HL-60 (cell line): ENCODE measurements at places on chromosomes 2 and 18.

GRCh38 chr18:10515456-10515855 lies 10.4 kb upstream of the NAPG start:
- DNase-seq: no peak

- no peak for DNase-seq
Measured at GRCh38 chr2:126698376-126698775, 42.4 kb downstream of the GYPC start.

GRCh38 chr2:120253021-120253882 lies 600 bp downstream of the RALB start:
- peak; percentile 89 for DNase-seq

DNA sequence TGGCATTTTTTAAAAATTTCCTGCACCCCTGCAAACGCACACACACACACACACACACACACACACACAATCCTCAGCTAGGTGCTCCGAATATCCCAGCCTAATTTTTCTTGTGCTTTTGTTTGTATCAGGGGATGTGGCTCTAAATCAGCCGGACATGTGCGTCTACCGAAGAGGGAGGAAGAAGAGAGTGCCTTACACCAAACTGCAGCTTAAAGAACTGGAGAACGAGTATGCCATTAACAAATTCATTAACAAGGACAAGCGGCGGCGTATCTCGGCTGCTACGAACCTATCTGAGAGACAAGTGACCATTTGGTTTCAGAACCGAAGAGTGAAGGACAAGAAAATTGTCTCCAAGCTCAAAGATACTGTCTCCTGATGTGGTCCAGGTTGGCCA lies 1.8 kb downstream of the HOXD13 start:
- no peak for DNase-seq

DNA sequence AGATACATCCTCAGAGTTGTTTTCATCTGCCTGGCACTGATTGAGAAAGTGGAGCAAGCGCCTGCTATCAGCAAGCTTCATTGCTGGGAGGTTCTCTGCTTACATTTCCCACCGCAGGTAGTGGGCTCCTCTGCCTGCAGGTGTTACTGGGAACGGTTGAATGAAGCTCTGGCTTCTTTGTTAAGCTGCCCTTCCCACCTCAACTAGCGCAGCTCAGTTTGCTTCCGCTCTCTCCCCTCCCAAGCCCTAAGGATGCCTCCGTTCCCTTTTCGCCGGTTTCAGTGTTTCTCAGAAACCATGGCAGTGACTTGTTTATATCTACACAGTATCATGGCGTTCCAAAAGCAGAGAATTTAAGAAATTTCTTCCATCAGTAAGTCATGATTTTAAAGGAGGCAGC lies 72.2 kb upstream of the B3GNT7 start:
- DNase-seq: no peak

GRCh38 chr2:241035818-241036396 lies 37.5 kb downstream of the SNED1 start:
- no peak for DNase-seq

- DNase-seq: no peak
Measured at GRCh38 chr2:68589963-68590362, 53.4 kb upstream of the PROKR1 start.

- peak; percentile 58 for DNase-seq
Measured at GRCh38 chr18:21004726-21005125, 106.9 kb downstream of the ROCK1 start.

GRCh38 chr2:25330937-25331336 lies 10.8 kb downstream of the DNMT3A start:
- no peak for DNase-seq

GRCh38 chr18:77250926-77251729 lies 1.5 kb downstream of the GALR1 start:
- DNase-seq: no peak

DNA sequence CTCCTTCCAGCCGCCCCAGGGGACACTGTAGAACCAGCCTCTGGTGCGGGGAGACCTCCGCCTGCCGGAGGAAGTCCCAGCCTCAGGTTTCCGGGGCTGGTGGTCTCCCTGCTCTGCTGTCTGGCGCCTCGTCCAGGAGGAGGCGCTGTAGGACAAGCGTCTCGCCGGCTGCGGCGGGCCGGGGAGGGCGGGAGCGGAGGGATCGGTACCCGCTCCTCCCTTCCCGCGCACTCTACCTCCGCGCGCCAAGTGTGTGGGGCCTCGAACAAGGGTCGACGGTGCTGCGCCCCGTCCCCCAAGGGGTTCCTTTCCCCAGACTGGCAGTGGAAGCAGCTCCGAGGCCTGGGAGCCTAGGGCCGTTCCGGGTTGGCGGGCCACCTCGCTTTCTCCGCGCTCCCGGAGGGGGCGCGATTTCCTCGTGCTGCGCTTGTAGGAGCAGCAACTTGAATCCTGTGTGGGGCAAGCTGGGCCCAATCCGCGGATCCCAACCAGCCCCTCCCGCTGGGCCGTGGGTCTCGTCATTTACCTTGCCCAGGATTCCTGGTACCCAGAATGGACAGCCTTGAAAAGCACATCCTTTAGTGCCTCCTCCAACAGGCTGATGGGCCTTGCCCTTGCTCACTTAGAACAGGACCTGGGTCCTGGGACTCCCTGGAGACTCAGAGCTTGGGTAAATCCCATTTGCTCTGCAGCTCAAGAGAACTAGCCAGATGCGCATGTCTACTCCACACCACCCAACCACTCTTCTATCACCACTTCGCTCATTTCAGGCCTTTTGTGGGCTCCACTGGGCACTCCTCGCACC lies 10.6 kb upstream of the HOXD4 start:
- DNase-seq: peak; percentile 62

- no peak for DNase-seq
Measured at GRCh38 chr2:53438100-53438499, 329.5 kb upstream of the CHAC2 start.

DNA sequence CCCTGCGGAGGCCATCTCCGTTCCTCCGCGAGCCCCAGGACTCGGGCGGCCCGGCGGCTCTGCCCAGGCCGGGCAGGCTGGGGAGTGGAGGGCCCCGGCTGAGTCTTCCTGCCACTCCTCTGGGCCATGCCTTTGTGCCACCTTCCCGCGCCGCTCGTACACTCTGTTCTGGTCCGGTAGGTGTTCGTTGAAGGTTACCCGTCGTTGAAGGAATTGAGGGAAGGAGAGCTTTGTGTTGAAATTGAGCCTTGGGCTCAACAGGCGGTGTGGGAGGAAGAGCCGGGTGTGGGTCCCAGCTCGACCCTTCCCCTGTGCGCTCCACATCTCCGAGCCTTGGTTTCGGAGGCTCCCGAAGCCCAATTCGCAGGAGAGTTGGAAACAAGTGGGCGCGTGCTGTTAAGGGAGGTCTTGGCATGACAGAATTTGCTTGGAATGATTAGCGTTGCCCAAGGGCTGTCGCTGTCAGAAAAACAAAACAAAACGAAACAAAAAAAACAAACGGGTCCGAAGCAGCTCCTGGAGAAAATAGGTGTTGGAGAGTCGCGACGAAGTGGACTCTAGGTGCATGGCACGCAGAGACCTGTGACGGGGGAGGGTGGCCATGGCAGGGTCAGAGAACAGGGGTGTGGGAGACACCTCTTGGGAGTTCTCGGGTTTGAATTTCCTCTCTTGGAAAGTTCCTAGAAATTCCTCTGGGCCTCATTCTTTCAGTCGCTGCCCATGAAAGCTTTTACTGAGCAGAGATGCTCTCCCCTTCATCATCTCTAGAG lies 1.2 kb upstream of the MZT2A start:
- no peak for DNase-seq

GRCh38 chr2:66566726-66567399 lies 131.9 kb downstream of the MEIS1 start:
- no peak for DNase-seq
